ENCODE measurements at places on chromosomes 11 and 22.

DNA sequence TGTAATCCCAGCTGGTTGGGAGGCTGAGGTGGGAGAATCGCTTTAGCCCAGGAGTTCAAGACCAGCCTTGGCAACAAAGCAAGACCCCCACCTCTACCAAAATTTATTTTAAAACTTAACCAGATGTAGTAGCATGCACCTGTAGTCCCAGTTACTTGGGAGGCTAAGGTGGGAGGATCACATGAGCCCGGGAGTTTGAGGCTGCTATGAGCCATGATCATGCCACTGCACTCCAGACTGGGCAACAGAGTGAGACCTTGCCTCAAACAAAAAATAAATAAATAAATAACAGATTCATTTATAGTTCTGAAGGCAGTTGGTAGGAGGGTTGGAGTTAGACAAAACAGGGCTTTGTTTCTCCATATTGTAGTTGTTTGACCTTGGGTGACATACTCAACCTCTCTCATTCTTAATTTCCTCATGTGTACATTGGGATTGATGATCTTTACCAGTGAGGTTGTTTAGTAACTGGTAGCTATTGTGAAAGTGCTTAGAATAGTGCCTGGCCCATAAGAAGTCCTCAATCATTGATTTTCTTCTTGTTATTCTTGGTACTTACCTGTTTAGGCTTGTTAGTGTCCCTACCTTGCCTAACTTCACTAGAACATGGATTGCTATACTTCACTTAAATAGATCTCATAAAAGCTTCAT is 79.1 kb downstream of the EMSY start:
- DNase-seq, result no peak

DNA sequence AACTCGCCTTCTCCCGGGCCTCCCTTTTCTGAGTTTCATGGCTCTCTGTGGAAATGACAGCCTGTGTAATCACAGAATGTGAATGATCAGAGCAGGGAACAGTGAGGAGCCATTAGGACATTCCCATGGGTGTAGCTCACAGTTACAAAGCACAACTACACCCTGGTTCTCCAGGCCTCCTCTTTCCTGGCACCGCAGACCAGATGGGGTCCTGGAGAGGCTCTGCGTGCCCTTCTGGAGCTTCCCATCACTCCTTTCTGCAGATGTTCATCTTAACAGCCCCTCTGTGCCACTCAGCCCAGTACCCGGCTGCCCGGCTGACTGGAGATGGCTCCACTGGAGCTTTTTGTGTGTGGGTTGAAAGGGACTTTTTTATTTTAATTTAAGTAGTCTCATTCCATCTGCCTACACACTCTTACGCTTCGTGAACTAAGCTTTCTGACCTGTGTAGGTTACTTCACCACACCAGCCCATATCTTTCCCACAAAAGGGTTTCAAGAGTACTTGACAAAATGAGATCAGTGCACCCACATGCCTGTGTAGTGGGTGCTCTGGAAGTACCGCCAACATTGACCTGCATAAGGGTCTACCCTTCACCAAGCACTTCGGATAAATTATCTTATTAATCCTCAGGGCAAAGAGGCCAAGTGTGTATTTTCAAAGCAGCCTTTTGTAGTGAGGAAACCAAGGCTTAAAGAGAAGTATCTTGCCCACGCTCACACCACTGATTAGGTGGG is 29.8 kb downstream of the SREBF2 start:
- DNase-seq, result no peak

DNA sequence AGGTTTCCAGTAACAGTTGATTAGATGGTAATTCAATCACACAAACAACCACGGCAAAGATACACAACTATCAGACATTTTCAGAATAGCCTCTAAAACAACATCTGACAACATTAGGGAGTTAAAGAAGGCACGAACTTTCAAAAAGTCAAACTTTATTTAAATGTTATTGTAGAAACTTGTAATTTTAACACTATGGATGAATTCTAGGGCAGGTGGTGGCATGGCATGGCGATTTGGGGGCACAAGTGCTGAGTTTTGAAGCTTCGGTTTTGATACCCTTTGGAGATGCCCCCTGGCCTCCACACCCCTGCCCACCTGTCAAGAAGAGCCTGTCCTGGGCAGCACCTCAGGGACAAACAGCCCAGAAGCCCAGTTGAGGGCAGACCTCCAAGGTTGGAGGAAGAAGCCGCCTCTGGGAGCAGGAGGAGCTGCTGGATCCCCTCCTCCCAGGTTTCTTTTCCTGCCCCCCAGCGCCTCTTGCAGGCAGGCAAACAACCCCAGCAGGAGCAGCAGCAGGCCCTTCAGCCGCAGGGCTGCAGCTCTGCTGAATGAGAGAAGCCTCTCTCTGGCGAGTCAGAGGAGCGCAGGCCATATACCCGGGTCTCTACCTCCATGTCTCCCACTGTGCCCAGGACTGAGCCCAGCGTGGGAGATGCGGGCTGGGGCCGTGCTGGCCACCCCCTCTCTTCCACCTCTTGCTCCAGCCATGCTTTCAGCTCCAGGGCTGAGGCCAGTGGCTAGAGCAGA is 102.1 kb upstream of the IGLL5 start:
- no peak for DNase-seq

DNA sequence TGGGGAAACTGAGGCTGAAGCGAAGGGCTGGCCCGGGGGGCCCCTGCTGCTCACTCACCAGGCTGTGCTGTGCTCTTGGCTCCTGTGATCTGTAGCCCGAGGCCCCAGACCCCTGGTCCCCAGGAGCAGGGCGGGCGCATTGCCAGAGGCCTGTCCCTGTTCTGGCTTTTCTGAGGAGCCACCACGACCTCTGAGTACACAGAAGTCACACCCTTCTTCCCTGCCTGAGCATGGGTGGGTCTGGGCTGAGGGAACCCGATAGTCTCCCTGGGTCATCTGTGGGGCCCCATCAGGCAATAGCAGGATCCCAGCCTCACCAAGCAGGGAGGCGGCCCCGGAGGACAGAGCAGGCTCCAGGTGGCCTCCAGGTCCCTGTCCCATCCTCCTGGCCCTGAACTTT is 5.1 kb downstream of the CASTOR1 start:
- no peak for DNase-seq

DNA sequence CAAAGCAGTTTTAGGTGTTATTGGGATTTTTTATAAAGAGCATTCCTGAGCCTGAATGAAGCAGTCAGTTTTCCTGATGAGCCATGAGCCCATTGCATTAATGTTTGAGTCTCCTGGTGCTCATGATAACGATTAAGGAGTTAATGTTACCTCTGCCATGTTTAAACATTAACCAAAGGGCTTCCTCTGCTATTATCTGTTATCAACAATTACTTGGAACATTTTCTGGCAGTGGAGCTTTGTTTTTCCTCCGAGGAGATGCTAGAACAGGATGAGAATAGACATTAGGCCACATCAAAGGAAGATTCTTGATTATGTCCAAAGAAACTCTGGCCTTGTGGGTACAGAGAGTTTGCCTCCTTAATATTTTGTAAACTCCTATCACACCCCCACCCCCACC is 49.9 kb downstream of the ZNRF3 start:
- DNase-seq, result no peak

DNA sequence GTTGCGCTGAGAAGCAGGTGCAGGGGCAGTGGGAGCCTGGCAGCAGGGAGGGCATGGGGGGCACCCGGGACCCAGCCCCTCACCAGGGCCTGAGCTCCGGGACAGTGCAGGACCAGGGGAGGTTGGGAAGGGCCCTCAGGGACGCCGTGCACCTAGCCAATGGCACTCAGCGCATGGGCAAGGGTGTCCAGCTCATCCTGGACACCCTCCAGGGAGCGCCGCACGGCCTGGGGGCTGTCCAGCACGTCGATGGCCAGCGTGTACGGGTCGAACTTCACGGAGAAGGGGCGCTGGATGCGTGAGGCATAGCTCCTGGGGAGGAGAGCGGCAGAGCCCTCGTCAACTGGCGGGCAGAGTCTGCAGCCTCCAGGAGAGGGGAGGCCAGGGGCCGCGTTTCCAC is 3.1 kb upstream of the INS start:
- DNase-seq, result no peak

DNA sequence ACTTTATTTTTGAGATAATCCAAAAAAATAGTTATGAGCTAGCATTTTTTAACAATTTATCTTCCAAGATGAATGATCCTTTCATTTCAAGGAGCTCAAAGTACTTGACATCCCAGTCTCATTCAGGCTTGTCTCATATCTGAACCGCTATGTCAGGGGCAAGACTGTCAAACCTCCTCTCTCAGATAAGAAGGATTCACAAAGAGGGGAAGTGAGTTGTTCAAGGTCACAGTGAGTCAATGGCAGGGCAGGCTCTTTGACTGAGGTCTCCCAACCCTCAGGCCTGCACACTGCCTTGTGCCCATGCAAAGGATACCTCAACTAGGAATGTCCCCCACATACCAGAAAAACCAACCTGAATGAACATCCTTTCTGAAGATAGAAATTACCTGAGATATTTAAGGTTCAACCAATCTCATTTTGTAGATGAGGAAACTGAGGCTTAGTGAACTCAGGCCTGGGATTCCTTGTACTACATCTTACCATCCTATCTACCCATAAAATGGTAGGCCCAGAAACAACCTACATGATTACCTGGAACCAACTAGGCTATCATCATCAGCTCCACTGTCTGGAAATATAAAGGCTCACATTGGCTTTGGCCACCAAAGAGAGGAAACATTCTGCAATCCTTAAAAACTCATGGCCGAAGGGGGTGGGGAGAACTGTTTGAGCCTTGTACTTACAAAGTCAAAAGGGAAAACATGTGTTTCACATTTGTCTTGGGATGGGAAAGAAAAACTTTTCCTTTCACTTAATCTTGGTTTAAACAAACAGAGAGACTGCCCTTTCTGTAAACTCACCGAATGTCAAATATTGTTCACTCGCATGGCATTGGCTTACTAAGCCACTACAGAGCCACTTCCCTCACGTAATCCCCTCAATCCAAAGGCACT is 51.1 kb downstream of the LIF start:
- DNase-seq, result no peak

DNA sequence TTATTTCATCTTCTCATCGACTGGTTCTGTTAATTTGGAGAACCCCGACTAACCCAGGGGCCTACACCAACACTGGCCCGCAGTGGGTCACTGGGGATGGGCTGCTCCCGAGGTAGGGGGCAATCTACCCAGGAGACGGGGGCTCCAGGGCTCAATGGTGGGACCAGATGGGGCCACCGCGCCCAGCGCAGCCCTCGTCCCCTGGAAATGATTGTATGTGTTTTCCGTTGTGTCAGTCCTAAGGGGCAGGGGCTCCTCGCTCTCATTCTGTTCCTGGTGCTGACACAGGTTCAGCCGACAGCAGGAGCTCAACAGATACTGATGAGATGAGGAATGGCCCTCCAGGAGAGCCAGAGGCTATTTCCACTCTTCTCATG is 20.7 kb downstream of the A4GALT start:
- DNase-seq, result no peak

GRCh38 chr22:43481568-43482317 is 69.9 kb downstream of the MPPED1 start:
- DNase-seq, result peak; percentile 56

GRCh38 chr11:45995342-45995734 is 72.9 kb downstream of the LARGE2 start:
- no peak for DNase-seq

GRCh38 chr11:1442163-1442562 is 44.4 kb downstream of the MOB2 start:
- no peak for DNase-seq

- DNase-seq, result no peak
Observed at GRCh38 chr11:62435846-62436660, 17.2 kb downstream of the SCGB1A1 start.

DNA sequence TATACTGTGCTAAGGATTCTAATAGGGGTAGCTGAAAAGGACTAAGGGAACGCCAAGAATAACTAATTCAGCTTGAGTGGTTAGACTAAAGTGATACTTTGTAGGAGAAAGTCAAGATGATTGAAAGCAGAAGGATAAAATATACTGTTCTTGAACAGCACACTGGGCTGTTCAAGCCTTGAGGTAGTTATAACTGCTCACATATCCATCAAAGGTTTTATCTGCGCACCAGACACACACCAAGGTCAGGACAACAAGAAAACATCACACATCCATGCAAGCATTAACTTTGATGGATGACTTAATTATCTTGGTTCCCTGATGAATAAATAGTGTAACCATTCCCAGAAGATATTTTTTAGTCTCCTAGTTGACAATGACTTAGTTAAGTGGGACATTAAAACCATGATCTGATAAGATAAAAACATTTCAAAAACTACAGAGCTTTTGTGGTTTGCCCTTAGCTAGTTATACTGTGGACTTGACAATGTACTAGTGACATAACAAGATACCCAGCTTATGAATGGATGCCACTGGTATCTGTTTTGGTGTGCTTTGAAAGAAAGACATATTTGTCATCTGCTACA is 728.9 kb downstream of the JRKL start:
- DNase-seq, result no peak

DNA sequence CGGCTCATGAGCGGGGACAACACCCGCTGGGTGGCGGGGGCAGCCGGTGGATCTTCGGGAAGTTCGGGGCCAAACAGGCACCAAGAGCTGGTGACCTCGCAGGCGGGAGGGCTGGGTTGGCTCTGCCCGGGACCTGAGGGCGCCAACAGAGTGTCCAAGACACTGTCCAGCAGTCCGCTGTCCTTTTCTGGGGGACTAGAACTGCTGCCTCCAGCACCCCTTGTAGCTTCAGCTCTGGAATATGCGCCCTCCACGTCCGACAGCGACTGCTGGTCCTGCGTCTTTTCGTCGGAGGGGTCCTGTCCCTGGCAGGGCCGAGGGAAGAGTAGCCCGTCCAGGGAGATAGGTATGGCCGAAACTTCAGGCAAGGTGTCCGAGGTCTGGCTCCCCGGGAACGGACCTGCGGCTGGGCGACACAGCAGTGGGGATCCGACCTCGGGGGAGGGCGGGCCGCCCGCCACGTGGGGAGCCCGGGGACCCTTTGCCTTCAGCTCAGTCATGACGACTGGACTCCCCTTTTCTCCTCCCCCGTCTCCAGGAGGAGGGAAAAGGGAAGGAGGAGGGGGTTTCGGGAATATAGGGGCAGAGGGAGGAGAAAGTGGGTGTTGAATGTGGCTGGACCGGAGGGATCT is 926 bp downstream of the PGR start:
- DNase-seq, result no peak

GRCh38 chr11:61254403-61255025 is 13.5 kb downstream of the PGA5 start:
- DNase-seq, result peak; percentile 62

GRCh38 chr11:72373163-72373562 is 61.2 kb downstream of the CLPB start:
- DNase-seq, result no peak

Data from AML-193 (cell line).